ENCODE measurements at places on chromosomes 4 and X.

- DNase-seq: no peak
These were observed 89.9 kb upstream of the PAK3 start for GRCh38 chrX:111006116-111006515.

DNA sequence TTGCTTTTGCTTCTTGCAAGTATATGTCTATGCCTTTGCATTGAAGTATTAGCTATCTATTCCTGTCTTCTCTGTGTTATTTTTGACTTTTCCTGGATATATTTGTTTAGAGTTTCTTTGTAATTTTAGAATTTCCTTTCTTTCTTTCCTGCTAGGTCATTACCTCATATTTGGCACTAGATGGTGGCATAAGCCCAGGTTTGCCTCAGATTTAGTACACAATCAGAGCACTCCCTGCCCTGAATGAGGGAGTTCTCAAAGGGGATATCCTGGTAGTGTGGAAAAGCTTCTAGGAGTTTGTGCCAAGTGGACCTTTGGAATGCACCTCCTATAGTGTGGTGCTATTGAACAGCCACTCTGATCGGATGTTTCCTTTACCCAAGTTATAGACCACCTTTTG, 181.6 kb downstream of the UGT8 start:
- DNase-seq: no peak

DNA sequence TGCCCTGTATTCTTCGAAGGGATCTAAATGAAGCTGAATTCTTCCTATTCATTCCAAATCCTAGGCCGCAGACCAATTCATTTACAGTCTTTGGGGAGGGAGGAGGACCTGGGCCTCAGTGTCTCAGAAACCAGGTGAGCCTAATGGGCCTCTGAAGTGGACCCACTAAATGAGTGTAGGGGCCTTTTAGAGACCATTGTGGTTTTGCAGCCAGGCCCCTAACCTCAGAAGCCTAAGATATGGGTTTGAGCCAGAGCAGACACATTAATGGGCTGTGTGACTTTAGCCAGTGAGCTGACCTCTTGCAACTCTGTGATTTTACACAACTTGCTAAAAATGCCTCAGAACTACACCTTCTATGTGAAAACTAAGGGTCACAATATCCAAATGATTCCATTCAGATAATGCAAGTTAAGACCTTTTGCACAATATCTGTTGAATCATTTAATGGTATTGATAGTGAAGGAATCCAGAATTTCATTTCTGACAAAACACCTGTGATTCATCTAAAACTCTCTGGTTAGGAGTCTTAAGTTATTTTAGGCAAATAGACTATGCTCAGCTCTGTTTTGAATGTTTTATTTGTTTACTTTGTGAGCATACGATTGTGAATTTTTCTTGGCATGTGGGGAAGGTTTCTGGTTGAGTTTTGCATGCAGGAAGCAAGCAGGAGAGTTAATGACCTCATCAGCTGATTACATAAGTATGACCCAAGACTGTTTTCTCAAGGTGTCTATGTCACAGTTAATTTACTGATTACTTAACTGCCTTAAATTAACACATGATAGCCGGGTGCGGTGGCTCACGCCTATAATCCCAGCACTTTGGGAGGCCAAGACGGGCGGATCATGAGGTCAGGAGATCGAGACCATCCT, 75.0 kb downstream of the EVC start:
- no peak for DNase-seq

DNA sequence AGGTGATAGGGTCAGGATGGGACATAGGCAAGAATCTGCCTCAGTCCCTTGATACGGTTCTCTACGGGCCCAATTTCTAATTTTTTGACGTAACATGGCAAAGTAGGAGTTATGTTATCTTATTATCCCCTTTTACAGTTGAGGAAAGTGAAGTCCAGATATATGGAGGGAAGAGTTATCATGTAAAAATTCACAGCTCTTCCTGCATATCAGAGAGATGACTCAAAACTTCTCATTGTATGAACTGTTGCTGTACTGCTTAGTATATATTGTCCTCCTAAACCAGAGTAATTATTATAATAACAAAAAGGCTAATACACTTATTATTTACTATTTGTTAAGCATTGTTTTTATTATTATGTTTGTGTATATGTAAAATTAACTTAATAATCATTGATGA, 260.5 kb upstream of the IGFBP7 start:
- no peak for DNase-seq

GRCh38 chrX:155745792-155746191, 133.0 kb upstream of the TMLHE start:
- no peak for DNase-seq

GRCh38 chr4:173074501-173074946, 94.1 kb upstream of the GALNT7 start:
- no peak for DNase-seq

GRCh38 chr4:154961263-154961662, 180.2 kb downstream of the RBM46 start:
- no peak for DNase-seq

DNA sequence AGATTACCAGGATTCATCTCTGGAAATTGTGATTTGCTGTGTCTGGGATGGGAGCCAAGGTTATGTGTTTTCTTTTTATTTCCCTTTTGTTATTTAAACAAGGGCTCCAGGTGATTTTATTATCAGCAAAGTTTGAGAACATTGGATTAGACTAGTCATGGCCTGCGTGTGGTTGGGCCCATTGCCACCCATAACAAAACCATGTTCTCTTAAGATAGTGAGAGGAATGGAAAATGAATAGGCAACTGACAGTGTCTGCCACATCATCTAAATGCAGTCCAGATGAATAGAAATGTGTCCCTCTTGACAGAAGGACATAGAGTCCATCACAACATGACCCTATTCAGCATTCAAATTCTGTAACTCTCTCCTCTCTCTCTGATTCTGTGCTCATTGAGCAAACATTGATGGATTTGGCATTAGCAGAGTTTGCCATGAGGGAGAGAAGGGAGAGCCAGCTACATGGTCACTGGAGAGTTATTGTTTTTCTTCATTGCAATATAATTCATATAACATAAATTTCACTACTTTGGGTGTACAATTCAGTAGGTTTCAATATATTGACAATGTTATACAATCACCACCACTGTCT, 11.7 kb downstream of the XK start:
- no peak for DNase-seq

DNA sequence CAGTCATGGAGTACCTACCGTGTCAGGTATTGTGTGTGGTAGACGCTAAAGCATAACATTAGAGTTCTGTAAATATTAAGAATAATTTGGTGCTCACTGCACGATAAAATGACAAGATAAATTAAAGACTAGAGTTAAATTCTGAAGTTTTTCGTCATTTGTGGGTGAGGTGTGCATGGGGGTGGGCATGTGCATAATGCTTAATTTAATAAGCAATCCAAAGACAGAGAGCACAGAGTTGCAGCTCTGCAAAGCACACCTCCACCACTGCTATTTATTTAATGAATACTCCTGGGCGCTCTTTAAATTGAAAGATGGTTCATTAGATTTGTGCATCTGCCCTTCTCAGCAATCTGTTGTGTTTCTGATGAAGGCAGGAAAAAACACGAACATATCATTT, 62.6 kb downstream of the GATB start:
- DNase-seq: no peak

GRCh38 chr4:108036213-108036612, 46.5 kb downstream of the HADH start:
- no peak for DNase-seq

DNA sequence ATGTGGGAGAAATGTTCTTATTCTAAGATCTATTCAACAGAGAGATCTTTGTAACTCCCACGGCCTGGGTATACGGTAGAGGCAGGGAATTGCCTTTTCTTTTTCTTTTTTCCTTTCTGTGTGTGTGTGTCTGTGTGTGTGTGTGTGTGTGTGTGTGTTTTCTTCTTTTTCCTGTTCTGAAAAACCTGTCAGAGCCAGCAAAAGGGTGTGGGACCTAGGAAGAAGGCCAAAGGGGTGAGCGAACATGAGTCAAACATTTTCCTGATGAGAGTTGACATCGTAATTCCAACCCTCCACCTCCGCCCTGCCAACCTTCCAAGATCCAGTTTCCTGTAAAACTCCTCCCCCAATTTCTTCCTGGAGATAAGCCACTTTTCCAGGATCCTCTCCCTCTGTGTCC, 2.8 kb upstream of the CHIC2 start:
- DNase-seq: no peak

- no peak for DNase-seq
These were observed 105.7 kb downstream of the PTTG2 start for GRCh38 chr4:38065900-38066299.

GRCh38 chr4:84964995-84965552, 1.4 kb downstream of the WDFY3 start:
- no peak for DNase-seq

DNA sequence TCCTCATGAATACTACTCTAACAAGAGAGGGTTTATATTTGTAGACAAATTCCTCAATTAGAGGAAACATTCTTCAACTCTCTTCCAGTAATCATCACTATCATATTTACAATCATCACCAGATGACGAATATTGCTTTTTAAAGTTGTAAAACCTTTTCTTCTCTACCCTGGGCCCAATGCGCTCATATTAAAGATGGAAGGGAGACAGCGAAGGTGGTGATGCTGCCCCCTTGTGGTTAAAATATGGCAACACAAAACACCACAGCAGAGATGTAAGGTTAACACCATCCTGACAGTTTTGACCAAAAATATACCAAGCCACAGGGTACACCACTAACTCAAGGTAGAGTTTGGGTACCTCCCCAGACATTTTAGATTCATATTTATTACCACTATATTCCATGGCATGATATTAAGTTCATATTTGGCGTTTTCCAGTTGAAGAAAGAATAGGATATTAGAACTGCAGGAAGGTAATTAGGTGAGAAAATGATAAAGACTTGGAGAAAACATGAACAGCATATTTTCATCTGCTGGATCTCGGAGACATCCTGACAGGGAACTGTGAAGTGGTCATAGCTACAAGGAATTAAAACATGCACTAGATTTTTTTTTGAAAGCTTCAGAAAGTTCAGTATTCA, 72.8 kb downstream of the SLC9A7 start:
- DNase-seq: no peak

- DNase-seq: no peak
These were observed 10.0 kb upstream of the MTM1 start for GRCh38 chrX:150558424-150558823.

DNA sequence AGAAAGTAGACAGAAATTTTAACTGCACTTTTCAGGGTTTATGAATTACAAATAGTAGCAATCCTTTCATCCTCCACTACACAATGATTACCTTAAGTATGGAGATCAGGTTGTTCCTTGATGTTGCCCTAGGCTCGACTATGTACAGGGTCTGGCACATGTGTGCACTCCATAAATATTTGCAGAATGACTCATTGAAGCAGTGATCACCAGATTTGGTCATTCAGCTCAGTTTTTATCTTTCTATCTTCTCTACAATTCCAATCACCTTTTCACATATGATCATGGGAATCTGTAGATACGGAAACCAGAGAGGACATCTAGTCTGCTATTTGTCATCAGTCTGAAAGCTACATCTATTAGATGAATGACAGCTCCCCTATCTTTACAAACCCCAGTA, 171.7 kb upstream of the HCCS start:
- DNase-seq: no peak

GRCh38 chr4:161664740-161665139, 499.1 kb downstream of the FSTL5 start:
- DNase-seq: no peak

DNA sequence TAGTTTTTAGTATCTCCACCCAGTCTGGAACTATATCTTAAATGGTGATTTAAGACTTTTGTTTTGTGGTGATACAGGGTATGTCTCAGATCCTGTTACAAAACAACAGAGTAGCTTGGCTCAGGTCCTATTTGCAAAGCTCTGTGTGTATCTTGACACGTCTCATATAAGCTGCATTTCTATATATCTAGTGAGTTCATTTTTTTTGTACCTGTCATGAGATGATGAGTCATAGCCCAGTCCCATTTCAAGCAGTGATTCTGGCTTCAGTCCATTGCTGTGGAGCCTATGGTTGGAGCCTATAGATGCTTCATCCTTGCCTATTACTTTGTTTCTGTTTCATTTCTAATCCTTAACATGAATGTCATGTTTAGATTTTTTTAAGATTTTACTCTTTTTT, 23.0 kb downstream of the GRXCR1 start:
- DNase-seq: no peak

Measured in bone marrow (tissue), 2 donors.